PC-9 (cell line): ENCODE measurements at places on chromosomes 2 and 18.

- DNase-seq, result no peak
Observed at GRCh38 chr2:182584462-182584861, 131.6 kb upstream of the DNAJC10 start.

DNA sequence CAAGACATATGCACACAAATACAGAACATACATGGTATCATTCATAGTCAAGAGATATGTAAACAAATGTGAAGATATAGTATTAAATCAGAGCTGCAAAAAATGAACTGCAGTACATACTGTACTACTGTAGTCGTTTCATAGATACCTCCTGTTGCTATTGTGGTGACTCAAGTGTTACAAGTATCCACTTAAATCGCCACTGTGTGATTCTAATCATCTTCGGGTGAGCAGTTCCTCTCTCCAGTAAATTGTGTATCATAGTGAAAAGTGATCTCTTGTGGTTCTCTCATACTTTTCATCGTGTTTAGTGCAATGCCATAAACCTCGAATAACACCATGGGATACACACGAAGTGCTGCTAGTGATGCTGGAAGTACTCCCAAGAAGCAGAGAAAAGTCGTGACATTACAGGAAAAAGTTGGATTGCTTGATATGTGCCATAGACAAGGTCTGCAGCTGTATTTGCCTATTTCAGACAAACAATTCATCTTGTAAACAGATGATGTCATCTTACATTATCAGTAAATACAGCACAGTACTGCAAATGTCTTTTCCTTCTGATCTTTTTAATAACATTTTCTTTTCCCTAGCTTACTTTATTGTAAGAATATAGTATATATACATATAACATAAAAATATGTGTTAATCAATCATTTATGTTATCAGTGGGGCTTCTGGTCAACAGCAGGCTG, 222.2 kb downstream of the BCL11A start:
- no peak for DNase-seq

DNA sequence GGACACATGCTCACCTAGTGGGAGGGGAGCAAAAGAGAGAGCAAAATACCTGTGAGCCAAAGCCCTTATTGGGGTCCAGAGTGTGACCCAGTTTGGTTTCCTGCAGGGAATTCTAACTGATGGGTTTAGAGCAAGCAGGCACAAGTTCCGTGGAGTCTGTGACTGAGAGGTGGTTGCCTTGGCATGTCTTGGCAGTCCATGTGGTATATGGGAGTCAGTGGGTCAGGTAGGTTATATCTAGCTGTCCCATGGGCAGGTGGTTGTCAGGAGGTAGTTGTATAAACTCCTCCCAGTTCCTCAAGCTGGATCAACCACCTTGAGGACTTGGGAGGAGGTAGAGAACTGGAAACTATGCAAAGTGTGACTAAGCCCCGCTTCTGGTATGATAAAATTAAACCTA, 452.8 kb upstream of the VWC2L start:
- DNase-seq, result no peak

- no peak for DNase-seq
Observed at GRCh38 chr2:113075030-113075429, 7.3 kb downstream of the IL1F10 start.

- DNase-seq, result no peak
Observed at GRCh38 chr2:149034406-149034805, 4.1 kb upstream of the LYPD6B start.

- no peak for DNase-seq
Observed at GRCh38 chr2:222698276-222698675, 26.8 kb downstream of the MOGAT1 start.

- DNase-seq, result no peak
Observed at GRCh38 chr2:81194176-81194575, 889.6 kb upstream of the LRRTM1 start.

DNA sequence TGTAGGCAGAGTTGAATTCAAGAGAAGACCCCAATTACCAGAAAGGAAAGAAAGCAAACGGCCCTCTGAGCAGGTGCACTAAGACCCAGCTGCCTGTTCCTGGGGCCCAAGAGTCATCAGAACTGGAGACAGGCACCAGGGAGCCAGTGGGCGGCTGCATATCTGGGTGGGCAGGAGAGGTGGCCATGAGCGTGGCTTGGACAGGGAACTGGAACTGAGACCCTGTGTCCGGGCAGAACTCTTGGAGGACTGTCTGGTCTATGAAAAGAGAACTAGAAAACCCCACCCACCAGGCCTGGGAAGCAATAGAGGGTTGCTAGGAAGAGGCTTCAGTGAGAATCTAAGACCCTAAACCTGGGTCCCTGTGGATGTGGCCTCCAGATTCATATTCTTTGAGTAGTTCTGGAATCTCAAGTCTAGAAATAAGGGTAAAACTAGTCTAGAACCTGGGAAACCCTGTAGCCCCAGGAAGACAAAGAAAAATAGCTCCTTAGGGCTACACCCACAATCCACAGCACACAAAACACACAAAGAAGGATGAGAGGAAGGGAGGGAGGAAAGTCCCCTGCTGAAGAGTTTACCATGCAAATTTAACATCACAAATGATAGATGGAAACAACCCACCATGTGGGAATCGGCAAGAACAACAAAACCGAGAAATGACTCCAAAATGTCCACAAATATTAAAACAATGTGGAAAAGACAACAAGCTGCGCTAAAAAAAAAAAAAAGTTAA, 147.0 kb downstream of the HDAC4 start:
- DNase-seq, result no peak

DNA sequence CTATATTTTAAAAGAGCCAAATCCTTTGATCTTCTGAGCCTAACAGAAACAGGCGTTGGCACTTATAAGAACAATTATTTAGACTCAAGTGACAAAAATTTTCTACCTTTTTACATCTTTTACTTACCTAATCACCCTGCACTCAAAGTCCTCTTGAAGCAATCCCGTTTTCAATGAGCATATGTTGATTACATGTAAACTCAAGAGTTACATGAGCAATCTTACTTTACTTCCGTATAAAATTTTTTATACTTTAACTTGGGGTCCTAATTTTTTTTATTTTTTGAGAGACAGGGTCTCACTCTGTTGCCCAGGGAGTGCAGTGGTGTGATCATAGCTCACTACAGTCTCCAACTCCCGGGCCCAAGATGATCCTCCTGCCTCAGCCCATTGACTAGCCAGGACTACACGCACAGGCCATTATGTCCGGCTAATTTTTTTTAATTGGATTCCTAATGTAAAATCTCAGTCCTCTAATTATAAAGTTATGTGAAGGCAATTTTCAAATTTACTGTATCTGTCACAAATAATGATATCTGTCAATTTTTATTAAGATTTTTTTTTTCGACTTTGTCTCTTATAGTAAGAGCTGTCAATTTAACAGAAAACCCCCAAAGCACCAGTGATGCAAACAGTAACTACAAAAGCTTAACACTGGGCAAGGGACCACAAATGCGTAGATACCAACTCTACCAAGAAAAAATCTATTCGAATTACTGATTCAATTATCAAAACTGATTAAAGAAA, 19.1 kb upstream of the STPG4 start:
- DNase-seq, result no peak

- DNase-seq, result no peak
Observed at GRCh38 chr2:215787025-215787424, 226.3 kb downstream of the MREG start.

DNA sequence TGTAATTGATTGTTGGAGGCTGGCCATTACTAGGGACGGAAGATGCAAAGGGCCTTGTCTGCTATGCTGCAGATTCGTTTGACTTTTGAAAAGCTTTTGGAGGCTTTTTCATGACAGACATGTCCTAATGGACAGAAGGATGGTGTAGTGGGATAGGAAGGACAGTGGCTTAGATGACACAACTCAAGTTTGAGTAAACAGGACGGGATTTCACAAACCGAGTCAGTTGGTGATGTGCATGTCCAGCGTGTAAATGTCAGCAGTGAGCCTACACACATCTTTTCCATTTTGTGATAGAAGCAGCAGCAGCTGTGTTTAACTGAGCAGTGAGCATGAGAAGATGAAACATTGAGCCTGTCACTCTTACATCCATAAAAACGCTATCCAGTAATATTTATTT, 76.0 kb downstream of the NCK2 start:
- DNase-seq, result no peak

DNA sequence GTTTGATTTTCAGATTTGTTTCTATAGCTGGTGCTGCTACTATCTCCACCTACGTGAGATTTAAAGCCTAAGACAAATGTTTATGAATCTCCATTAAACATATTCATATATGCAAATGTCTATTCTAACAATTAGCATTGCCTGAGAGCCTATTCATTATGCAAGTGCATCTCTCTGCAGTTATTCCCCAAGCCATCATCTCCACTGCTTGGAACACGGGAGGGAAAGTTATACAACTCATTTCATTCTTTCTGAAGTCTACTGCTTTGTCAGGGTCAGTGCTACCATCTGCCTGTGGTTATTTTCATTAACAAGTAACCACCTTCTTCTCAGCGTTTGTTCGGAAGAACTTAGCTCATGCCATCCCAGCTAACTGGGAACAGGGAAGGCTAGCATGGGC, 188.8 kb upstream of the REV1 start:
- no peak for DNase-seq

DNA sequence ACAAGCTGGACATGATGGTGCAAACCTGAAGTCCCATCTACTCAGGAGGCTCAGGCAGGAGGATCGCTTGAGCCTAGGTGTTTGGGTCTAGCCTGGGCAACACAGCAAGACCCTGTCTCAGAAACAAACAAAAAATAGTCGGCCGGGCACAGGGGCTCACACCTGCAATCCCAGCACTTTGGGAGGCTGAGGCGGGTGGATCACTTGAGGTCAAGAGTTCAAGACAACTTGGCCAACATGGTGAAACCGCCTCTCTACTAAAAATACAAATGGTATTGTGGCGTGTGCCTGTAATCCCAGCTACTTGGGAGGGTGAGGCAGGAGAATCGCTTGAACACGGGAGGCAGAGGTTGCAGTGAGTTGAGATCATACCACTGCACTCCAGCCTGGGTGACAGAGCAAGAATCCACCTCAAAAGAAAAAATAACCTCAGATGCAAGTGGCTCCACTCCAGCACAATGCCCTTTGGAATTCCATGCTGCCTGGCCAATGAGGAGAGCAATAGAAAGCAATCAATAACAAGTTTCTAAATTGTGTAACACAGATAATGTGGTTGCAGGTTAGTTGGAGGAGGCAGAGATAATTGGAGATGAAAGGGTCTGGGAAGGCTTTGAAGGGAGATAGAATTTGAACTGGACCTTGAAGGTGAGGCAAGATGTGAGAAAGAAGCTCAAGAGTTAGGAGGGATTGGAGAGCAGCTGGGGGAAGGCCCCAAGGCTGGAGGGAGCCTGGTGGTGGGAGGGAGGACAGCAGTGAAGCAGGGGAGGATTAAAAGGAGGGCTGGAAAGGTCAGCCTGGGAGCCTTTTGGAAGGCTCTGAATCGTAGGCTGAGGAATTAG, 6.0 kb downstream of the TTC31 start:
- DNase-seq, result no peak

DNA sequence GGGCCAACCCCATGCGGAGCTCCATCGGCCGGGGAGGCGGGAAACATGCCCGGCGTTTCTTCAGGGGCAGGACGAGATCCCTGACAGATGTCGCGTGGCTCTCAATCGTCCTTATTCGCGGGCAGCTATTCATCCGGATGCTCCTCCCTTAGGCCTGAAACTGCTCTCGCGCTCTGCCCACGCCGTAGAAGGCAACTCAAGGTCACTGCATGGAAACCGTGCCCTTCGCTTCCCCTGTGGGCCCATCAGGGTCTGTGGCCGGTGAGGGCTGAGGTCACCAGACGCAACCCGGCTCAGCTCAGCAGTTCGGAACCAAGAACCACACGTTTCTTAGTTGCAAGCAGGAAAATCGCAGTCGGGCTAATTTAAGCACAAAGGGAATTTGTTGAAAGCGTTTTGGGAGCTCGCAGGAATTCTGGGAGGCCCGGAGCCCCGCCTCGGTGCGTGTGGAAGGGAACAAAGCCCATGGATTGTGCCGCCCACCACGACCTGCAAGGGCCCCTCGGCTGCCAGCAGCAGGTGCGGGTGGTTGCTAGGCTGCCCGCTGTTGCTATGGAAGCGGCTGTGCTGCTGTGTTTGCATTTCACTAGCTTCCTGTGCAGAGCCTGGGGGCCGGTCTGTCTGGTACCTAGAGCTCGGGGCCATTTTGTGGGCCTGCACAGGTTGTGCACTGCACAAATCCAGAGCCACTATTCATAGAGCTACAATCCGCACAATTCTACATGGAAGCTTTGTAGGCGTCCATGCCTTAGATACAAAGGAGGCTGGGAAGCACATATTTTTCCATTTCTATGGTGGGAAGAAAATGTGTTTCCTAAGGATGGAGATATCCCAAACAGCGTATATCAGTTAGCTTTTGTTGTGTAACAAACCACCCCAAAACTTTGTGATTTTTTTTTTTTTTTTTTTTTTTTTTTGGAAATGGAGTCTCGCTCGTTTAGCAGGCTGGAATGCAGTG, 6.0 kb upstream of the ALLC start:
- DNase-seq, result no peak

- DNase-seq, result no peak
Observed at GRCh38 chr2:26772064-26773001, 8.2 kb downstream of the SLC35F6 start.

DNA sequence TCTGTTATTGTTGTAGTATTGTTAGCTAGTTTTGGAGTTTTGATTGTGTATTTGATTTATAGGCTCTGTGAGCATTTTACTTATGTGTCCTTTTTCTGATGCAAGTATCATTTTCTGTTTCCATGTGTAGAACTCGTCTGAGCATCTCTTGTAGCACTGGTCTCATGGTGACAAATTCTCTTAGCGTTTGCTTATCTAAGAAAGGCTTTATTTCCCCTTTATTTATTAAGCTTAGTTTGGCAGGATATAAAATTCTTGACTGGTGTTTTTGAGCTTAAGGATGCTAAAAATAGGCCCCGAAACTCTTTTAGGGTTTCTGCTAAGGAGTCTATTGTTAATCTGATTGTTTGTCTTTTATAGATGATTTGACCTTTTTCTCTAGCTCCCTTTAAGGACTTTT, 57.6 kb upstream of the THUMPD2 start:
- no peak for DNase-seq

DNA sequence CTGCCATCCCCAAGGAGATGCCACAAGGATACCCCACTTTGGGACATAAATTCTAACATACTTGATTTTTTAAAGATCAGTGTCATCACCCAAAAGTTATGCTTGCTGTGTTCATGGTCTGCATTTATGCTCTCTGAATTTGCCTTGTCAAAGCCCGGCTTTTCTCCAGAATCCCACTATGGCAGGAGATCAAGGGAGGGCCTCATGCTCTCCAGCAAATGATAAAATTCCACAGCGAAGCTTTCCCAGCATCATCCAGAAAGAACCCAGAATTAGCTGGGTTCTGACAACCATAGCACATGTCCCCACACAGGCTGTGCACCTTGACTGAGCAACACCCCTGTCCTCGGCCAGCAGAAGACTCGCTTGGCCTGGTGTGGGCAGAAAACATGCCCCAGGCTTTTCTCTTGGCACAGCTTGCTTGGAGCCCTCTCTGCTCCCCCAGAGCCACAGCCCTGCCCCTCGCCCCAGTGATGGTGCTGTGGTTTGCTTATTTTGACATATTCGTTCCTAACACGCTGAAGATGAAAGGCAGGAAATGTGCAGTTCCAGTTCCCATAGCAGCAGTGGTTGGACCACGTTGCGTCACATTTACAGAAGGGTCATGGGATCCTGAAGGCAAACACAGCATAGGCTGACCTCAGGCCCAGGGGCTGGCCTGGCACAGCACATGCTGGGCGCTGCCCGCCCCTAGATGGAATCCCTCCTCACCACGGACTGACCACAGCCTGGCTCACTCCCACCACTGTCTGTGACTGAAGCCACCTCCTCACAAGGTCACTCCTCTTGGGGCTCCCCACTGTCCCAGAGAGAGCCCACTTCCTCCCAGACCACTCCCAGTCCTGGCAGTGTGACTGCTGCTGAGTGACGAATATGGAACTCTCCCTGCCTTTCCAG, 14.1 kb upstream of the CHRNA1 start:
- no peak for DNase-seq
